ENCODE measurements at places on chromosomes 16 and 17.

DNA sequence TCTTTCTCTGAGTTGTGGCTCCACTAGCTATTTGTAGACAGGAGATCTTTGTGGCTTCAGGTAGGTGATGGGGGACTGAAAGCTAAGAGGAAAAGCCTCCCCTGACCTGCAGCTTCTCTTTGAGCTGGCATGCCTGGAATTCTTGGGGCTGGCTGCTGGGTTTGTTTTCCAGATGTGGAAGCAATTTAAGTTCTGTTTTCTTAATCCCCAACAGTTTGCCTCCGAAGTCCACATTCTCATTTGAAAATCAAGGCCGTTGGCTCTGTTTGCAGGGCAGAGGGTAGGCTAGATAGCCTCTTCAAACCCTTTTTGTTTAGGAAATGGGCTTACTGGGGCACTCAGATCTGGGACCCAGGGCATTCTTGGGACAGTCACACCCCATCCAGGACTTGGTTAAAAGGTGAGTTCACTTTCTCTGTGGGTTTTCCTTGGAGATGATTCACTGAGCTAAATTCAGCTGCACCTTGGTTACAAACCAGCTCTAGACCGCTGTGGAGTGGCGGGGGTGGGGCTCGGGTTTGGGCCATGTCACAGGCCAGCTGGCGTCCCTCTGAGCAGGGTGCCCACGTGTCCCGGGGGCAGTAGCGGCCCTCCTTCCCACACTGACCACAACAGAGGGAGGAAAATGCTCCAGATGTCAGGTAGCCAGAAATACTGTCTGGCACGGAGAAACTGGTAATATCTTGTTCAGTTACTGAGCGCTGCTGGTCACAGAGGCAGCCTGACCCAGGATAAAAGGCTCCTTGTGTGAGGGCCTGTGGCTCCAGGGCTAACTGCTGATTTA, 108.5 kb downstream of the RAB11FIP4 start:
- DNase-seq, result peak; percentile 75

GRCh38 chr17:10091046-10091445, 107.4 kb downstream of the GAS7 start:
- no peak for DNase-seq

DNA sequence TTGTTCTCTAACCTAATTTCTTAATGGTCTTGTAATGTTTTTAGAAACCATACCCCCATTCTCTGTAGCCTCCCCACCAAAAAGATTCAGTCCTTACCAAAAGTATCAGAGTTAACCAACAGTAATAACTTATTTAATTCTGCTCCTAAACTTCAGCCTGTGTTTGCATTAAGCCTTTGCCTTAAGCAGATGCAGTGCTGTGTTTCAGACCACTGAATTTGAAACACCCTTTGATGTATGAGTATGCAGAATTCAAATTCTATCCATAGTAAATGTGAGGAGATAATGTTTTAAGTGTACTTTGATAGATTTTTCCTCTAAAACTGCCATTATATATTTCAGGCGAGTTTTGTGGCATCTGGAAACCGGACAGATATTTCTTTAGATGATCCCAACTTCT, 171.6 kb upstream of the RBL2 start:
- DNase-seq, result no peak

- no peak for DNase-seq
Observed at GRCh38 chr17:78323826-78324390, 36.0 kb downstream of the SOCS3 start.

DNA sequence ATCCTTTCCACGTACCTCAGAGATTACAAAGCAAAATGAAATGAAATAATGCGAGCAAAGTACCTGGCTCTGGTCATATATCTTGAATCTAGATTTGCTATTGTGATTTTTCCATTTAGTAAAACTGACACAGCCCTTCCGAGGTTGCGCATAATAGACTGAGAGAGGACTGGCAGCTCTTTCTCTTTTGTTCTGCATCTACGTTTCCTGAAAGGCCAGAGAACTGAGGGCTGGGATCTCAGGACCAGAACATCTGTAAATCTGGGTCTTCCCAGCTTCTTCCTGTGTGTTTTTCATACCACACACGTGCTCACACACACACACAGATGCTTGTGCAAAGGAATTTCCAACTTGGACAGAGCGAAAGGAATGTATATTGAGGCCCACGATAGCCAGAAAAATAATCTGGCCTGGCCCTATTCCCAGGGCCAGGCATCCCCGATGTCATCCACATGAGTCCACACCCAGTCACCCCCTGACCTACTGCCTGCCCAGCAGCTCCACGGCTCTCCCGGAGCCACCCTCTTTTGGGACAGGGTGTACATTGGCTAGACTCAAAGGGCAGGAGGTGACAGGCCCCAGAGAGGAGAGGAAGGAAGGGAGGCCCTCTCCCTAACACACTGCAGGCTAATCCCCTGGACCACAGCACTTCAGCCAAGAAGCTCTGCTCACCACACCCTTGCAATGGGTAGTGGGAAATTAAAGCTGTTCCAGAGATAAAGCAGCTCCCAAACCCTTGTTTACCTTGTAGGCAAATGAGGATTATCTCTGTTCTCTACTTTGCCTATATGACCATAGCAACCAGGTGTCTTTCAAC, 41.8 kb downstream of the NOL11 start:
- DNase-seq, result no peak

GRCh38 chr17:6868582-6868981, 37.1 kb upstream of the TEKT1 start:
- DNase-seq, result no peak

- no peak for DNase-seq
Observed at GRCh38 chr17:4472286-4472685, 26.4 kb upstream of the SPNS2 start.

DNA sequence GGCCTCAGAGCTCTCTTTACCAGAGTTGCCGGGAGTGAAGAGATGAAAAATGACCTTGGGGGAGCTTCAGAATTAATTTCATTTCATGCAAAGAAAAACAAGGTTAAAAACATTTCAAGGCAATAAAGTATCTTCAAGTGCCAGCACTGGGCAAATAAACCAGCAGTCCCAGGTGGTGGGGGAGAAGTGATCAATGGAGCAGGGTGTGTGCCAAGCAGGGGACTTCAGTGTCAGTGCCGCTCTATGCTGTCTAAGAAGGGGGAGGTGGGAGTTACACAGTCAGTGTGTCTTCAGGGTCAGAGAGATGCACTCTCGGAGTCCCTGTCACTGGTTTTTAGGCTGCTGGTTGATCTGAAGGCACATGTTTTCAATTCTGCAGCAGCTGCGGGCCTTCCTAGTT, 57.2 kb upstream of the MGAT5B start:
- DNase-seq, result no peak

- DNase-seq, result no peak
Observed at GRCh38 chr17:81503619-81504018, 9.0 kb downstream of the ACTG1 start.

- no peak for DNase-seq
Observed at GRCh38 chr17:62150471-62150870, 85.4 kb upstream of the MED13 start.

- no peak for DNase-seq
Observed at GRCh38 chr17:18033442-18034099, 5.4 kb downstream of the ATPAF2 start.

DNA sequence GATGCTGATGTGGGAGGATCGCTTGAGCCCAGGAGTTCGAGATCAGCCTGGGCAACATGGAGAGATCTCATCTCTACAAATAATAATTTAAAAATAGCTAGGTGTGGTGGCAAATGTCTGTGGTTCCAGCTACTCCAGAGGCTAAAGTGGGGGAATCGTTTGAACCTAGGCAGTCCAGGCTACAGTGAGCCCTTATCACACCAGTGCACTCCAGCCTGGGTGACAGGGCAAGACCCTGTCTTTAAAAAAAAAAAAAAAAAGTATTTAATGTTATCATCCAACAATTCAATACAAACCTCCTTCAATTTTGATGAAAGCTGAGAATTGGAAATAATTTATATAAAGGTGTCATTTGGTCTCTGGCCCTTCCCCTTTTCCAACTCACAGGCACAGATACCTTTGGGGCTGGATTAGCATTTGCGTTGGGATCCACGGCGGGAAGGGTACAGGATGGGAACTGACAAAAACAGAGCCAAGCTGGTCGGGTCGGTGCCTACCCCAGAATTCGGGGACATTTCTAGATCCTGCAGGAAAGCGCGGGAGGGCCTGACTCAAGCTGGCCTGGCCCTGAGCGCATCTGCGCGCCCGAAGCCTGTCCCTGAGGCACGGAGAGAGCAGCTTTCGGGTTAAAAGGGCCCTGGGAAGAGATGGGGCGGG, 860 bp upstream of the DCAF7 start:
- DNase-seq, result no peak

DNA sequence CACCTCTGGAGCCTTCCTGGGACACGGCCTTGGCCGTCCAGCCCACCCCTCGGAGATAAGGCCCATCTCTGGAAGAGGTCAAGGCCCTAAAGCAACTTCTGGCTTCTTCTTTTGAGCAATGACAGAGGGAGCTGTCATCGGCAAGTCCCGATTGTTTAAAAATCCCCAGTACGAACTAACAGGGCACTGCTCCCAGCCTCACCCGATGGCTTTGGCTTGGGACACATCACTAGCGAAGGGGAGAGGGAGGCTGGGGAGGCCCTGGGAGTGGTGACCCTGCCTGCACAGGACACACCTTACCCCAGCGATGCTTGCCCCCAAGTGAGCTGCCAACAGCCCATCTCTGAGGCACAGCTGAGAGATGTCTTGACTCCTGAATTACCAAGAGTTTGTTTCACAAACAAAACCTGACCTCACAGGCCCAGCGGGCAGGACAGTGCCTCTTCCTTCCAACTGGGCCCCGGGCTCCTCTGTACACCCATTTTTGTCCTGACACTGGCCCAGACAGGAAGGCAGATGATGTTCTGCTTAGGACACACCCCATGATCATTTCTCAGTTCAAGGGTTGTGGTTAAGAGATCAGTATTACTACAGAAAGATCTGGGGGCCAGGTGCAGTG, 4.8 kb downstream of the SYNGR2 start:
- no peak for DNase-seq

DNA sequence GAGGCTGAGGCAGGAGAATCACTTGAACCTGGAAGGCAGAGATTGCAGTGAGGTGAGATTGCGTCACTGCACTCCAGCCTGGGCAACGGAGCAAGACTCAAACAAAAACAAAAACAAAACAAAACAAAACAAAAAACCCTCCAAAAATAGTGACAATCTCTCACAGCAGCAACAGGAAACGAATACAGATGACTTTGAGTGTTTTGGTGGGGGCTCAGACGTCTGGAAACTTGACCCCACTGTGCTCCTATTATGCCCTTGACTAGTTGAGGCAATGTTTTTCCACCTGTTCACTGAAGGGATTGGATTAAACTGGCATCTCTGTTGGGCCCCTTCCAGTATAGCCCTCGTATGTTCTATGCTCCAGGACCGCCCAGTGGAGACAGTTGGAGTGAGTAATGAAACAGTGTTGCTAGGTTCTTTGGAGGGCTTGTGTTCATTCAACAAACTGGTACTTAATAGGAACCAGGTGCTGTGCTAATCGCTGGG, 167.0 kb downstream of the UTP18 start:
- no peak for DNase-seq

GRCh38 chr16:64416216-64417005, 705.5 kb downstream of the CDH11 start:
- DNase-seq, result no peak

- no peak for DNase-seq
Observed at GRCh38 chr17:22695228-22695619, 1002.9 kb downstream of the KCNJ18 start.

DNA sequence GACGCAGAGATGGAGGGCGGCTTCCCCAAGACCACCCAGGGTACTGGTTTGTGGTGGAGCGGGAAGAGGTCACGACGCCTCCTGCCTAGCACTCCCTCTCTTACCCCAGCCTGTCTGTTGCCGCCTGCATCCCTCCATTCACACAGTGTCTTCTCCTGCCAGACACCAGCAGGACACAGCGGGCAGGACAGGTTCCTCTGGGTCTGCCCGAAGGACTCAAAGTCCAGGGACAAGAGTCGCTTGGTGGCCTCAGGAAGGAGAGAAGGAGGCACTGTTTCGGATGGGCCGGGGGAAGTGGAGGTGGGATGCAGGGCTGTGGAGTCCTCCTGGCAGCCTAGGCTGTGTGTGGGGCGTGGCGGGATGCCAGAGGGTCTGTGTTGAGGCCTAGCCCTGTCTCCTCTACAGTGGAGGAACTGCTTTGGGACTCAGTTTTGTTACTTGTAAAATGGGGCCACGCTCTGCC, 19.6 kb upstream of the TNS4 start:
- no peak for DNase-seq

GRCh38 chr17:50719144-50719923, at the start of gene LUC7L3:
TSS of gene LUC7L3 (plus strand) at chr17:50719603. CDS start at chr17:50719733, 130 bp downstream.
- DNase-seq, result peak; percentile 88

GRCh38 chr17:32525122-32525521, 38.3 kb downstream of the CDK5R1 start:
- no peak for DNase-seq

DNA sequence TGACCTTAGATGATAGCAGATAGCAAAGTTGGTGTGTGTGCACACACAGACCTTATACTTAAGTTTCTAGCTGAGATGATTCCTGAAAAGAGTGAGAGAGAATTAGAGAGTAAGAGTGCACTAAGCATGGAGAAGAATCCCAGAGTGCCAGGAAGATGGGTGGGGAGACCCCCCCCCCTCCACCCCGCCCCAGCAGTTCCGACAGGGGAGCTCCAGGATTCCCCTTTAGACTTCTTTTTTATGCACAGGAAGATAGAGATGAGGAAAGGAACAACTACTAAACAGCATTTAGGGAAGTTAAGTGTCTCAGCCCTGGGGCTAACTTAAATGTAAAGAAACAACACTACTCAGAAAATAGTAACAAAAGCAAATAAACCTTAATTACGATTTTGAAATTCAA, 878.0 kb upstream of the GOT2 start:
- no peak for DNase-seq

DNA sequence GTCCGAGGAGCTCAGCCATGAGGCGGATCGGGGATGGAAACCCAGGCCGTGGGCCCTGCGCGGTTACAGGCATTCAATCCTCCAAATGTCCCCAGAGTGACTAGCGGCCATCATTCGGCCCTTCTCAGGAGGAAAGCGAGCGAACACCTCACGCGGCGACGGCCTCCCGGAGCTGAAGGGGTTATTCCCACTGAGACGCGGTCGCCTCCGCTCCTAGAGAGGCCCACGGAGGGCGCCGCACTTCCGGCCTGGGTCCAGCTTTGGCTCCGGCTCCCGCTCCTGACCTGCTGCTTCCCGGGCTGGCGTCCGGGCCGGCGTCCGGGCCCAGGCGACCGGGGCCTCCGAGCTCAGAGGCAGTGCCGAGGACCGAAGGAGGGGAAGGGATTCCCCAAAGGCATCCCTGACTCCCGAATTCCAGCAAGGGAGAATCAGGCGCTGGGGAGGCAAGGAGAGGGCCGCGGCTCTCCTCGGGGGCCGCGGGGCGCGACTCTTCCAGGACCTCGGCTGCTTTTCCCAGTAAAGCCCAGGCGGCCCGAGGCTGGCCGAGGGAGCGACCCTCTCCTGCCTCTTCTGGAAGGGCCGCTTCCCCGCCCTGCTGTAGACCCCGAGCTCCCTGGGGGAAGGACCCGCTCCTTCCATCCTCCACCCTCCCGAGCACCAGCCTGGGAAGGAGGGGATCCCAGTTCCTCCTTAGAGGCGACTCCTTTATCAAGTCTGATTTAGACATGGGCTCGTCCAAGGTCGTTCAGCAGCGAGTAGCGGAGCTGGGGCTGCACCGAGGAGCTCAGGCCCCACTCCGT, 18.6 kb upstream of the ZNF629 start:
- DNase-seq, result peak; percentile 84

- no peak for DNase-seq
Observed at GRCh38 chr17:57633236-57633635, 111.9 kb downstream of the CCDC182 start.

All from occipital lobe (tissue), 3 donors.